ENCODE measurements at places on chromosomes 7 and 10.

DNA sequence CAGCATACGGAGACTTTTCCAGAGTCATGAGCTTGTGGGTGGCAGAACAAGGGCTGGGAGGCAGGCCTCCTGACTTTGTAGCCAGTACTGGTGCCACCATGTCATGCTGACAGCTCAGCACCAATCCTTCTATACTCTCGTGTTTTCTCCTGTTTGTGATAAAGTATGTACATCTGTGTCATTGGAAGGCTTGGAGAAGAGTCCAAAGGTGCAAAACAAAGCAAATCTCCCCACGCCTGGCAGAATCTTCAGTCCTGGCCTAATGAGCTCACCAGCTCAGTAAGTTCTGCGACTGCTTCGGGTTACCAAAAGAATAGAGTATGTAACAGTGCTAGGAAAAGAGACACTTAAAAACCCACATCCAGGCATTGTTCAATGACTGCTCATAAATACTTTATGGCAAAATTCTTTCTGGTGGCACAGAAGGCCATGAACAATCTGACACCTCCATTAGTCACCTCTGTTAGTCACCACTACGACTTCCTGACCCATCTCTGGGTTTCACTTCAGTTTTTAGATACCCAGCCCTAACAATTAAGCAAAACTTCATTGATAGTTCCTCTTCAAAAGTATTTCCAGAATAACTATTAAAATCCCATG, 24.5 kb downstream of the STEAP1 start:
- DNase-seq, result no peak

- no peak for DNase-seq
Measured at GRCh38 chr7:78141522-78142281, 343.1 kb downstream of the PHTF2 start.

DNA sequence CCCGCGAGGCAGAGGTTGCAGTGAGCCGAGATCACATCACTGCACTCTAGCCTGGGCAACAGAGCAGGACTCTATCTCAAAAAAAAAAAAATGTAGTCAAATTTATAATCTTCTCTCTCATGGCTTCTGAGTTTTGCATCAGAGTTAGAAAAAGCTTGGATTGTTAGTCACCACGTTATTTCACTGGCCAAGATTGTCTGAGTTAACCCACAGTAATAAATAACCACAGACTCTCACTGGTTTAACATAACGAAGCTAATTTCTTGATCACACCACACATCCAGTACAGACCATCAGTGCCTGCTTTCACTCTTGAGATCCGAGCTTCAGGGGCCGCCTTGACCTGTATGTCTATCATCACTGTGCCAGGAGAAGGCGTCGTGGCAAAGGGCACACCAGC, 116.8 kb upstream of the JCAD start:
- no peak for DNase-seq

DNA sequence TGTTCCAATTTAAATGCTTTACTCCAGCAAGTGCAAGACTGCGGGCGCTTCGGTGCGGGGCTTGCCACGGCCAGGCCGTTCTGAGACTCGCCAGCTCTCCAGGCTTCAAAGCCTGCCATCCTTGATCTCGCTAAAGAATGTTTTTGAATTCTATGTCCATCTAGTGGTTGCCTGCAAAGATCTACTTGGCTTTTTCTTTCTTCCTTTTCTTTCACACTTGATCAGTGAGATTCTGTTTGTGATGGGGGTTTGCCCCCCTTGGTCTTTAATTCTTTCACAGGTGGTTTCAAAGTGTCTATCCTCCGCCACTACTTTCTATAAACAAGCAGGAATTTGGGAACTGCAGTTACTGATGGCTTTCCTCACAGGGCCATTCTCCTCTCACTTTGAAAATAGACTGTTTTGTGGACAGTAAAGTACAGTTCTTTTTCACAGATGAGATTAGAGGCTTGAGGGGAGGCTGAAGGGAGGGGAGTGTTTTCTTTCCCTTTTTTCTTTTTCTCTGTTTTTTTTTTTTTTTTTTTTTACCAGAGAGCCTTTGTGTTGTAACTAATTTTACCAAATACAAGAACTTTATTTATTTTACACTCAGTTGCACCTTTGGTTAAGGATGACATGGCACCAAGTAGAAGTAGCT, 15.2 kb upstream of the FBXW4 start:
- DNase-seq, result no peak

DNA sequence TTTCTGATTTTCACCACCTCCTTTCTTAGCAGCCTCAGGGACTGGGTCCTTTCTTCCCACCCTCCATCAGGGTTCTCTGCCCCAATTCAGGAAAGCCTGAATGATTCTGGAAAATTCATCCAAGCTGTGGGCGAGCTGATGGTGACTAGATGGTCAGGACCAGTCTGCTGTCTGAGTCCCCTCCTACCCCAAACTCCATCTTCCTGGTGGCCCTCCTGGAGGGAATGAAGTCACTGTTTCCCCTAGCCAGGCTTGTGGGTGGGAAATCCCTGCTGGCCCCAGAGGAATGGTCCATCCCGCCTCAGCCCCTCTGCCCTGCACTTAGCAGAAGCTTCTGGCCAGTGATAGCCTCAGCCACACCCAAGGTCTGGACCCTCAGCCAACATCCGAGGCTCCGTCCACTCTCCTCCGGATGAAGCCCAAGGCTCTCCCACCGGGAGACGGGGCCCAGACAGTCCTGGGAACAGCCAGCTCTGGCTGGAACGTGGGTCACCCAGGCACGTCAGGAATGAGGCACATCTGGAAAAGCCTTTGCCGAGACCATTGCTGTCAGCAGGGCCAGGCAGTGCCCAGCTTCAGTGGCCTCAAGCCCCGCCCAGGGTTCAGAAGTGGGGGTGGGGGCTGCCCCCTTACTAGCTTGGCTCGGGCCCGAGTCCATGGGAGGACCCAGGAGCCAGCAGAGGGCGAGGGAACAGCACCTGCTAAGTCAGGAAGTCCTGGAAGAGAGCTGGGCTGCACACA, 4.0 kb upstream of the AQP1 start:
- no peak for DNase-seq

GRCh38 chr10:71724539-71724938, 5.0 kb upstream of the C10orf105 start:
- no peak for DNase-seq

DNA sequence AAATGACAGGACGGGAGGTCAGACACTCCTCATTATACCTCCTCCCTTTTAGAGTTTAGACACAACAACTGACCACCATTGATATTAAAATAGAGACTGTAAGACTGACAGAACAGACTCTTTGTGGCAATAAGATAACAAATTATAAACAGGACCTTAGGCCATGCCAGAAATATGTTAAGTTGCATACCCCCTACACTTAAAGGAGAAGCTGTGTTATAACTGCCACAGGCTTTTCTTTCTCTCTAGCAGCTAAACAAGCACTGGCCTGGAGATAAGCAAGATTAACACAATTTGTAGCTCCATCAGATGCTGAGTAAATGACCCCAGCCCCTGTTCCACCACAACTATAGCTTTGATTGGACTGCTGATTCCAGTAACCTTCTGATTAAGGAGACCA, 10.5 kb upstream of the UNC5B start:
- no peak for DNase-seq
